ENCODE measurements at places on chromosomes 1 and 21.

GRCh38 chr1:58502519-58502918 is 44.0 kb downstream of the OMA1 start:
- DNase-seq, result no peak

GRCh38 chr1:3465935-3466321 is 11.5 kb downstream of the ARHGEF16 start:
- no peak for DNase-seq

GRCh38 chr1:156225677-156226014 is 12.8 kb downstream of the PMF1 start:
- DNase-seq, result no peak

- no peak for DNase-seq
Measured at GRCh38 chr1:42940851-42941639, 17.6 kb downstream of the SLC2A1 start.

DNA sequence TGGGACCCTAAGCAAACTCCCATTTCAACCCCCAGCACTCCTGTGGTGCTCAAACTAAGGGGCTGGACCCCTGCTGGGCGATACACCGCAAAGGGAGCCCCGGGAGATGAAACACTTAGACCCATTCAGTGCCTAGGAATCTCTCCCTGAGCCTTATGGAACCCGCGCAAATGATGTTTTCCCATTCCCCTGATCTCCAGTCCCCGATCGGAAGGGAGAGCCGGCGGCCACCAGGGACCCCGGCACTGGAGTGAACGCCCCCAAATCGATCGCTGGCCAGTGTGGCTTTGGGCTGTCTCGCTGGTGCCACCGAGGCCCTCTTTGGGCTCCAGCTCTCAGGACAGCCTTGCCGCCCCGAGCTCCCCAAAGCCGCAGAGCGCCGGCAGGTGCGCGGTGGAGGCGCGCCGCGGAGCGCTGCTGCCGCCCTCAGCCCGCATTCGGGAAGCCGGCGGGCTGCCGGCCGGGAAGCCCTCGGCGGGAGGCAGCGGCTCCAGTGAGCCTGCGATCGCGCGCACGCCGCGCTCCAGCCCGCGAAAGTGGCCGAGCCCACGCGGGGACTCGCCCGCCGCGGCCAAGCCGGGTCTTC is 1.1 kb downstream of the PLXNA2 start:
- DNase-seq, result no peak

DNA sequence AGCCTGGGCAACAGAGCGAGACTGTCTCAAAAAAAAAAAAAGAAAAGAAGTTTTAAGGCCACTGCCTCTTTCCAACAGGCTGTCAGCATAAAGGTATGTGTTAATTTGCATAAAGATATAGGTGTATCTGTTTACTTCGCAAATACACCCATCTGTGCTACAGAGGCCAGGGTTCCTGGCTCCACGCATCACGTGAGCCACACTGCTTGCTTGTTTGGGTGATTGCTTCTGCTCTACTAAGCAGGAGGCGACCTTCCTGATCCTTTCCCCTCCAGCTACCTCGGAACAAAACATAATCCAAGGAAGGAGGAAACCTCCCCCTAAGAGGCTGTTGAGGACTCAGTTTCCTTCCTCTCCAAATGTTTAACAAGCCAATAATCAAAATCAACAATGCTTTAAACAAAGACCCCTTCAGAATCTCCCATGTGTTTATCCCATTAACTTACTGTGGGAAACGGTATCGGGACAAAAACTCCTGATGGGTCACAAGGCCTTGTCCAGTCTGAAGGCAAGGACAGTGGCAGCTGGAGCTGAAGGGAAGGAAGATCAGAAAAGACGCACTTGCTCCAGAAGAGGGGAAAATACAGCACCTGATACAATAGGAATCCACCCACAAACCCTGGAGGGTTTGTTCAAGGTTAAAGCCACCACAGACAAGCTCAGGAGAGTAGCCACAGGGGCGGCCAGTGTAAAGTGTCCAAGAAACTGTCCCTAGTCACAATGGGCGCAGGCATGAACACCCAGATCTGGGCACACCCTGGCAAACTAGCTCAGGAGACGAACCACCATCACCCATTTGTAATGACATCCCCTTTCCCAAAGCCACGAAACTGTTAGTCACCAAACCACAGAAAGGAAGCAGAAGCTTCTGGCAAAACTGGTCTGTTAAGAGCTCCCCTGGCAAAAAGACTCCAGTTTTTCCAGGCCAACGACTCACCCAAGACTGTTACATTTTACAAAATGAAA is 17.2 kb downstream of the CTNNBIP1 start:
- DNase-seq, result no peak

DNA sequence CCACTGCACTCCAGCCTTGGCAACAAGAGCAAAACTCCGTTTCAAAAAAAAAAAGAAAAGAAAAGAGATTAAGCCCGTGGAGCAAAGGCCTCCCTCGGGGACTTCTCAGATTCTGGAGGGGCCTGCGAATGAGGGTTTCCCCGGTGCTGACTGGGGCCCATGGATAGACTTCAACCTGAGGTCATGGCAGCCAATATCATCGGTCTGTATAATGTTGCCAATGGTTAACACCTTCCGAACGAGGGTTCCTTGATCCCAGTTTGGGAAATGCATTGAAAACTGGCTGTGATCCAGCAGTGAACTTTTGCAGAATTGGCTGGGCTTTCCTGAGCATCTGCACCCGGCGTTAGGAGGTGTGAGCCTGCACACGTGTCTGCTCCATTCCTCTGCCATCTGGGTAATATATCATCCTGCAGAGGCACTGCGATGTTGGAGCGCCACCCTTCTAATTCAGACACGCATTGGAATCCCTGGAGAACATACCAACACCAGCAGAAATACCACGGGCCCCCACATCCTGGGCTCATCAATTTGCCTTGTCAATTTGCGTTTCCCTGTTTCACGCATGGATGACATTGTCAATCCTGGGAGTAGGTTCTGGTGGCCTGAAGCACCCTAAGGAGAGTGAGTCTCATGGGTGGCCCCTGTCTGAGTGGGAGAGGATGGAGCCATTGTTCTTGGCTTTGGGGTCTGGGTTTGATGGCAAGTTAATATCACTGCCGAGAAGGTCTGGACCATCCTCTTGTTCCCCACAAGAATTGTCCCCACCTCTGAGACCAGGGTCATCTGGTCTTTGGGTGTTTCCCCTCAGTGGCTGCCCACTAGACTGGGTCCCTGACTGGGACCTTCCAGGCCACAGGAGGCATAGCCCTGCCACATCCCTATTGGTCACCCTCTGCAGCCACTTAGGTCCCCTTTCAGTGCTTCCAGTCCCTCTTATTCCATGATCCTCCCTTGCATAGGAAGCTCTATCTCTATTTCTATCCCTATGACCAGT is 441.0 kb downstream of the PTPRU start:
- no peak for DNase-seq

DNA sequence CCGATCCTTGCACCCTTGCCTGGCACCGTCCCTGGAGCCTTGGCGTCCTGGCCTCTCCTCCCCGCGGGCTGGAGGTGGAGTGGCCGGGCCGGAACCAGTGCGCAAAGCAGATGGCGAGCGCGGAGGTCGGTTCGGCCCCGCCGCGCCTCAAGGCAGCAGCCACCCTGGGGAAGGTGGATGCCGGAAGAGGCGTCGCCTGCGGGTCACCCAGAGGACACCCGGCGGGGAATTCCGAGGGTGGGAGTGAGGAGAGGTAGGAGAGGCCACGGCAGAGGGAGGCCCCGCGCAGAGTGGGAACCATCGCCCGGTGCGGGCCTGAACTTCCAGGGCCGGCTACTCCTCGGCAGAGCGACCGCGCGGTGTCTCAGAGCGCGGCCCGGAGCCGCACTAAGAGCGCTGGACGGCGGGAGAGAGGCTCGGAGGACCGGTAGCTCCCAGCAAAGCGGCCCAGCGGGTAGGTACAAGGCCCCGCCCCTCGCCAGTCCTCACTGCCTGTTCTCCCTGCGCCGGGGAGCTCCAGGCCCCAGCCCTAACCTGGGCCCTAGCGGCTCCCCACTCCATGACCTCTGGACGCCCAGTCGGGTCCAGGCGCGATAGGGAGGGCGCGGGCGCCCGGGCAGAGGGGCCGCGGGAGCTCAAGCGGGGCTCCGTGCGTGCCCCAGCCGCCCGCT is at the start of gene RNF207:
RNF207 (plus strand) TSS at position 271 of the 671 bp plus-strand sequence. CDS start 417 bp downstream, outside the sequence.
- peak; percentile 44 for DNase-seq

DNA sequence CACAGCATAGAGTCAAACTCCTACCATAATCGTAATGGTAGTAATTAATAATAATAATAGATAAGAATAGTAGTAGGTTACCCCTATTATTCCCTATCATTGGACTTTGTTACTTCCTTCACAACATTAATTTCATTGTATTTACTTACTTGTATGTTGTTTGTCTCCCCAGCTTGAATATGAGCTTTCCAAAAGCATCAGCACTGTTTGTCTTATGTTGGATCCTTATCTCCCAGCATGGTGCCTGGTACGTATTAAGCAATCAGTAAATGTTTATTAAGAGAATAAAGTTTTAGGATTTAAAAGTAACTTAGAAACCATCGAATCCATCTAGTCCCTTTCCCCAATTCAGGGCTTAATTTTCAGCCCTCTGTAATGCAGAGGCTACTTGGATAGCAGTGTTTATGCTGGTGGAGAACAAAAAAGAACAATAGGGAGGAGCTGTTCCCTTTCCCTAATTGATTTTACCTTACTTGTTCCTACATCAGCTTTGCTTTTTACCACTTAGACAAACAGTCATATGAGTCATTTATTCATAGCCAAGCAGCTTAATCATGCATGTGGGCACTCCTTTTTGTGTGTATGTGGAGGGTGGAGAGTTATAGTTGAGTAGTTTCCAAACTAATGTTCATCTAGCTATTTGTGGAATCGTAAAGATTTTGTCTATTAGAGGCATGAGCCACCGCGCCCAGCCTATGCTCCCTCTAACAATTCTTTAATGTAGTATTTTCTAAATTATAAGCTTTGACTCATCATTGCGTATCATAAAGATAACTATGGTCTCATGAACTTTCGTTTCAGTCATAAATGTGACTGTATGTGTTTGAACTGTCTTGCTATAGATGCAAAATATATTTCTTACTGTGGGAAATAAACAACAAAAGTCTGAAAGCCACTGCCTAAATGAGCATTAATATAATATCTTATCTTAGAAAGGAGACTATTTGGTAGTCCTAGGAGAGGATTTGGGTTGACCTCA is 20.9 kb upstream of the DR1 start:
- no peak for DNase-seq

GRCh38 chr1:125065821-125066180 is 3881.0 kb downstream of the SRGAP2C start:
- DNase-seq, result no peak

GRCh38 chr1:199377211-199377610 is 650.3 kb upstream of the NR5A2 start:
- no peak for DNase-seq

- no peak for DNase-seq
Measured at GRCh38 chr1:12398479-12398878, 168.6 kb downstream of the VPS13D start.

GRCh38 chr1:19043579-19044443 is 87.3 kb upstream of the IFFO2 start:
- no peak for DNase-seq

- DNase-seq, result peak; percentile 59
Measured at GRCh38 chr1:11664336-11665065, 501 bp downstream of the FBXO6 start.

DNA sequence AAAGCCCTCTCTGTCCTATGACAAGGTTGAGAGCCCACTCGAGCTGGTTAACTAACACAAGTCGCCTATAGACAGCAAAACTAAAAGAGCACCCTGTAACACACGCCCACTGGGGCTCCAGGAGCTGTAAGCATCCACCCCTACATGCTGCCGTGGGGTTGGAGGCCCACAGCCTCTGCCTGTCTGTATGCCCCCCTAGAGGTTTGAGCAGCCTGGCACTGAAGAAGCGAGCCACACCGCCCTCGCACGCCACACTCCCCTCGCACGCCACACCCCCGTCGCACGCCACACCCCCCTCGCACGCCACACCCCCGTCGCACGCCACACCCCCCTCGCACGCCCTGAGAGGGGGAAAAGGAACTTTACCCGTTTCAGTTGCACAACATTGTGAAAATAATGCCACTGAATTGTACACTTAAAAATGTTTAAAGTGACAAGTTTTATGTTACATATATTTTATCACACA is 13.2 kb upstream of the HMGCL start:
- peak; percentile 54 for DNase-seq

- DNase-seq, result no peak
Measured at GRCh38 chr1:112026016-112026415, 36.5 kb upstream of the KCND3 start.

DNA sequence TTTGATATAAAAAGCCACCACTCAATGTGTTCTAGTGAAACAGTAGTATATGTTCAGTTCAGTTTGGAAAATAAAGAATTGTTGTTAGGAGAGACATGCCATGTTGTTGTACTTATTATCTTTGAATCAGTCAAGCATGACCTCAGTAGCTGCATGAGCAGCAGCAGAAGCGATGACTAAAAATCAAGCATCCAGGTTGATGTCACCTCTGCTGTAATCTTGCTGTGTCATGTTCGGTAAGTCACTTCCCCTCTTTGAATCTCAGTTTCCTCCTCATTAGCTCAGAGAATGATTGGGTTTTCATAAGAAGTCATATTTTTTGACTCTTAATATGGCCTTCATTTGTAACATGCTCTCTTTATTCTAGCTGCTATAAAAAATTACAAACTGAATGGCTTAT is 428.4 kb upstream of the B3GALT2 start:
- no peak for DNase-seq

DNA sequence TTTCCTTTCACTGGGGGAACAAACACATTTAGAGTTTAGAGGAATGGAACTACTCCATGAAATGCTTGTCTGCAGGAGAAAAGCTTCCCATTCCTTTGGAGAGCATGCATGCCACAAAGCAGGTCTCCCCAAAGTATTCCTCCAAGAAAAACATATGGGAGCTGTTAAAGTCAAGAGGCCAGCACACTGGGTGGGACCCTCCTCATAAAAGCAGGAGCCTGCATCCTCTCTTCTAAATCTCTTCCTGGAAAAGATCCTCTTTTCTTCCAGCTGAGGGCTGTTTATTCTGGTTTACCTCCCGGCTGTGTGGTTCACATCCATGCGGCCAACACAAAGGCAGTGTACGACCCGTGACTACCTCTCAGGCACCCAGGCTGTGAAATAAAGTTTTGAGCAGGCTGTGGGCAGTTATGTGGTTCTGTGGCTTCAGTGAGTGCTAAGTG is 103.4 kb downstream of the TENT5C start:
- no peak for DNase-seq

DNA sequence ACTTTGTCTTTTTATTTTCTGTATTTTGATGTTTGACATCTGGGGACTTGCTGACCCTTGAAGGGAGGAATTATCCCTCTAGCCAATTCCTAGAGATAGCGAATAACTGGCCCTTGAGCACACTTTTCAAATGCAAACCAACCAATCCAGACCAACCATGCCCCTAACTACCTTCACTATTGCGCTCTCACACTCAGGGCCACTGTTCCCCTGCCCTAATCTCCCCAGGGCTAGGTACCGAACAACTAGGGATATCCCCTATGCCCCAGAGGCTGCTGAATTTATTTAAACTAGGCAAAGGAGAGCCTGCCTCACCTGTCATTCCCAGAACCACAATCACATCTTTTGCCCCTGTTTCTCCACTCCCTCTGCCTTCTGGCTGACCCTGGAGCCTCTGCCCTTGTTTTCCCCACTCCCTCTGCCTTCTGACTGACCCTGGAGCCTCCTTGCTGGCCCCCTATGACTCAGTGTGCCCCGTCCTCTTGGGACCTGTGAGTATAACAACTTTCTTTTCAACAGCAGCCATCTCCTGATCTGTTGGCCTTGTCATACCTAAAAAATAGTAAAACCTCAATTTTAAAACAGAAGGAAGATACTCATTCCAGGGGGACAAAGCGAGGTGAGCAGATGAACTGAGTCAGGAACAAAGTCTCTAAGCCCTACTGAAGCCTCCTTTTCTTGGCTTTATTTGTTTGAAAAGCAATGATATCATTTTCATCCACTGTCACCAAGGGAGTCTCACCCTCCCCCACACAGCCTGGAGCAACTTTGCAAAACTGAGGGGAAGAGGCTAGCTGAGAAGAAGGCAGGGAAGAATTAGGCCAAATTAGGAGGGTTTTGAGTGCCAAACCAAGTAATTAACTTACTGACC is 115.5 kb downstream of the NMNAT2 start:
- DNase-seq, result no peak
